CD4-positive, alpha-beta T cell treated with Interleukin-4 for 1 hour (primary cell): ENCODE measurements at places on chromosomes 11 and 22.

- DNase-seq: no peak
Observed at GRCh38 chr22:21026783-21027692, 5.3 kb downstream of the SLC7A4 start.

DNA sequence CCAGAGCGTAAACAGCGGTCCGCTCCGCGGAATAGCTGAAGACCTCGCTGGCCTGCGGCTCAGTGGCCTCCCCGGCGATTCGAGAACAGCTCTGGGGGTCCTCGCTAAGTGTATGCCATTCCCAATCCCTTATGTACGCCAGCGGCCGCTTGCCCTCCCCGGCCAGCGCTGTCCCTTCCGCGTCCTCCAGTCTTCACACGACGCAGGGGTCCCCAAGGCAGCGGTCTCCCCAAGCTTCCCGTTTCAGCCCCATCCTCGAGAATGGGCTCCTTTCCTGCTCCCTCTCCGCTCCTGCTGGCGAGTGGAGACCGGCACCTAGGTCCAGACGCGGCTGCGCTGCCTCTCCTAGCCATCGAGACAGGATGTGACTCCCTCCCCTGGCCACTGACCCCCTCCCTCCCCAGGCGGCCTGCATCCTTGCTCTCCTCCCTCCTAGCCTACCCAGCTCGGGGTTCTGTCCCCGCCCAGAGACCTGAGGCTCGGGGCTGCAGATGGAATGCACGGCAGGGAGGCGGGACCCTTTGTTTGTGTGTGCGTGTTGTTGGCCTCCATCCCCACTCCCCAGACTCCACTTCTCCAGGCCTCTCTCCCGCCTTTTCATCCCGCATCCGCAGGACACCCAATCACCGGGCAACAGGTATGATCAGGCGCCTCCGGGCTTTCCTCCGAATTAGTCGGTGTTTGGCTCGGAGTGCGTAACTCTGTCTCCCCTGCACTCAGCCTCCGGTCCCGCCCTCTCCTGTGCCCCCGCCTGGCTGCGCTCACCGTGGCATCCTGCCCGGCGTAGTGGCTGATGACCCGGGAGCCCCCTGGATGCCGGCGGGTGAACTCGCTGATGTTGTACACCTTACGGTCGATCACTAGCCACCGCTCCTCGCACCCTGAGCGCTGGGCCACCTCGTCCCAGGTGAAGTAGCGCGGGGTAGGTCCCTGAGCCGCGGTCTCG lies 740 bp downstream of the FADS1 start:
- peak; percentile 54 for DNase-seq

GRCh38 chr11:88335284-88335683 lies 2.3 kb downstream of the CTSC start:
- no peak for DNase-seq

- no peak for DNase-seq
Observed at GRCh38 chr11:109342261-109342660, 79.7 kb upstream of the C11orf87 start.

- peak; percentile 52 for DNase-seq
Observed at GRCh38 chr11:95088946-95089619, 563 bp upstream of the ENDOD1 start.

- no peak for DNase-seq
Observed at GRCh38 chr11:37811349-37811748, 1213.3 kb upstream of the RAG2 start.

DNA sequence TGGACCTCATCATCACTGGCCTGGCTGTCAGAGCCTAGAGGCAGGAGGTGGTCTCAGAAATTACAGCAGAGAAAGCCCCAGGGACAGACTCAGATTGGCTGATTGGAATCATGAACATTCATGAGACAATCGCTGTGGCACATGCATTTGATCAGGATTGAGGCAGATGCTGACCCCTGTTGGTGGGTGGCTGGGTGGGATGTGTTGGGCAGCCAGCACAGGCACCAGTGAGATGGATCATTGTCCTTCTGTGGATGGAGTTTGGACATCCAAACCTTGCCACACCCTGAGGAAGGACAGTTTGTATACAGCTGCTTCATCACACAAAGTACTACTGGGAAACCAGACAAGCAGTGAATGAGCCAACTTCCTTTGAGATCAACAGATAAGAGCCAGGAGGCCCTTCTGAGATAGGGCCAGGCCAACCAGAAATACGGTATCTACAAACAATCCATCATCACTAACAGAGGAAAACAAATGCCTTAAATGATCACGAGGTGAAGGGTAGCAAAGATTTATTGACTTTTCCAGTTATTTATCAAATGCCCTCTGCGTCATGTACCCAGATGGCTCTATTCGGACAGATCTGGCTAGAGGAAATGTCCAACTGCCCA lies 17.3 kb downstream of the COMMD9 start:
- DNase-seq: no peak

GRCh38 chr11:28874706-28875105 lies 766.5 kb downstream of the METTL15 start:
- no peak for DNase-seq

- DNase-seq: no peak
Observed at GRCh38 chr22:37021041-37021440, 1.5 kb downstream of the MPST start.

- no peak for DNase-seq
Observed at GRCh38 chr11:62925745-62926679, 4.8 kb upstream of the CHRM1 start.

DNA sequence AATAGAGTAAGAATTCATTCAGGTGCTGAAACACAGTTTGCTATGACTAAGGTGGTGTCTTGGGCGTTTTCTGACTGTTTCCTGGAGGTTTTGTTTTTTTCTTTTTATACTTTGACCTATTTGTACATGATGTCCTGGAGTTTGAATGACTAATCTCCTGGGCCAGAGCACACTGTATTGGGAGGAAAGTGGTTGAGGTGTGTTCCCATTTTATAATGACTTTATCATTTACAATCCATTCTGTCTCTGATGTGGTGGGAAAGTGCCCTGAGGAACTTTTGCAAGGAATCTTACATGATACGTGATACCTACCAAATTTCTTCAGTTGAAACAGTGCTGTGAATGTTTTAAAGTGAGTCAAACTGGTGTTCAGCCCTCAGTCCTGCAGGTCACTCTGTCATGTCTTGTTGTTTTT lies 80.8 kb downstream of the TNRC6B start:
- peak; percentile 27 for DNase-seq

- DNase-seq: no peak
Observed at GRCh38 chr11:100637706-100638105, 49.4 kb upstream of the ARHGAP42 start.

DNA sequence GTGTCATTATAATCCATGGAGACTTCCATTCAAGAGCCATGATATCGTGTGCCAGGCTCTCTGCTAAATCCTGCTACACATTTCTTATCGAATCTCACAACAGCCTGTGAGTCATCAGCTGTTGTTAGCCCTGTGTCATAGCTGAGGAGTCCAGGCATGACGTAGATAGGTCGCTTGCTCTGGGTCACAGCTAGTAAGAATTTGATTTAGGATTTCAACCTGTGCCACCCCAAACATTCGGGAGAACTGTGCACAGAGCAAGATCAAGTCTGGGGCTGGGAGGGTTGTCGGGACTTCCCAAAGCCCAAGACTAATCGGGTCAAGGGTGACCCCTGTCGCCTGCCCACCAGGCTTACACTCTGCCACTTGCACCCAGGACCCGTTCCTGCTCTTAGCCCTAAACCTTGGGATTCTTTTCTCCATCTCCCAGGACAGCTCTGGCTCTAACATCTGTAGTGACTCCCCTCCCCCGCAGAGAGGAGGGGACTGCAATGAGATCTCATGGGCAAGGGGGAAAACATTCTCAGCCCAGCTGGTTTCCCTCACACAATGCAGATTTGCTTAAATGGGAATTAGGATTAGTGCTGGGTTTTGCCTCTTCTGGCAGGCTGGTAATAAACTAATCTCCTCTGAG lies 34.3 kb downstream of the TSPAN18 start:
- DNase-seq: no peak

DNA sequence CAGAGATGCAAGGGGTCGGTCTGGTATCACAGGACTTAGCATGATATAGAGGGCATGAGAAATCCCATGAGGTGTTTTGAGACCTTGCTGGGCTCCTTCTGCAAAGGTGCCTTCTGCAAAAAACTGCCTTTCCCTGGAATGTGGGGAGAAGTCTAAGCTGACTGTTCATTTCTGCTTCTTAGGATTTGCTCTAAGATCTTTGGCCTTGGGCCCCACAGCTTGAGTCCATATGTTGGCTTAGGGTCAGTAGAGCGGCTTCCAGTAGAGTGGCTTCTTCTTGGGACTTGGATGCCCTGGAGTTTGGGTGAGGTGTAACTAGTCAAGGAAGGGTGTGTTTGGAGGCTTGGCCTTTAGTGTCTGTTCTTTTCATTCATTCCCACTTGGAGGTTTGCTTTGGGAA lies 37.0 kb downstream of the AMPD3 start:
- DNase-seq: no peak

DNA sequence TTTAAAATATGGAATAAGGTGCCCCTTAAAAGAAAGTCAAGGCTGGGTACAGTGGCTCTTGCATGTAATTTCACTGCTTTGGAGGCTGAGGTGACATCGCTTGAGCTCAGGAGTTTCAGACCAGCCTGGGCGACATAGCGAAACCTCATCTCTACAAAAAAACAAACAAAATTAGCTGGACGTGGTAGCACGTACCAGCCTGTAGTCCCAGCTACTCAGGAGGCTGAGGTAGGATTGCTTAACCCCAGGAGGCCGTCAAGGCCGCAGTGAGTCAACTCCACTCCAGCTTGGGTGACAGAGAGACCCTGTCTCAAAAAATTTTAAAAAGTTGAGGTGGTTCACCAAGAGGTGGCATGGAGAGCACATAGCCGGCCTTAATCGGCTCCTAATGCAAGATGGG lies 17.7 kb upstream of the ADORA2A start:
- no peak for DNase-seq
